RPMI8226 (cell line): ENCODE measurements at places on chromosomes 4 and X.
A peak's percentile ranks its signal among the peaks of the same experiment; 100 is the strongest.

- peak; percentile 47 for DNase-seq
These were observed 4.6 kb upstream of the KANTR start for GRCh38 chrX:53089224-53089842.

- no peak for DNase-seq
These were observed 155.2 kb upstream of the PPP1R2C start for GRCh38 chrX:42933187-42933586.

DNA sequence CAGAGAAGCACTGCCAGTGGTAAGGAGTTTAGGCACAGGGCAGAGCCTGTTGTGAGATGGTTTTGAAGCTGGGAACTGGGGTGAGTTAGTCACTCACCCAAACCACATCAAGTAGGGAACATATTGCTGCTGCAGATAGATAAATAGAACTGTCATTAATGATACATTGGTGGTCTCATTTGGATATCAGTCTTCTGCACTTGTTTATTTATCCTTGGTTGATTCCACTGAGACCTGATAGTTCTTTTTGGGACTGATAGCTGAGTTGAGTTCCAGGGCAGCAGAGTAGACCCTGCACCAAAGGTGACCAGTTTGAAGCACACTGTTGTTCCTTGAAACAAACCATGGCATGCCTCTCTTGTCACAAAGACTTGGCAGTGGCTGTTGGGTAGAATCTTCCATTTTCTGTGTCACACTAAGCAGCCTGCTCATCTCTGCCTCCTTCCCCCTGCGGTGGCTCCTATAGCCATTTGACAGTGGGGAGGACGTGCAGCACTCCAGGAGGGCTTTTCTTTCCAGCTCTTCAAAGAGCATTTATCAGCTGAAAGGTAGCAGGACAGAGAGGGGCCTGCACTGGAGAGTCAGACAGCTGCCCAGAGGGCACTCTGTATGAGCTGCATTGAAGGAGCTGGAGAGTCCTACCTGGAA, 59.7 kb upstream of the TMEM164 start:
- no peak for DNase-seq

DNA sequence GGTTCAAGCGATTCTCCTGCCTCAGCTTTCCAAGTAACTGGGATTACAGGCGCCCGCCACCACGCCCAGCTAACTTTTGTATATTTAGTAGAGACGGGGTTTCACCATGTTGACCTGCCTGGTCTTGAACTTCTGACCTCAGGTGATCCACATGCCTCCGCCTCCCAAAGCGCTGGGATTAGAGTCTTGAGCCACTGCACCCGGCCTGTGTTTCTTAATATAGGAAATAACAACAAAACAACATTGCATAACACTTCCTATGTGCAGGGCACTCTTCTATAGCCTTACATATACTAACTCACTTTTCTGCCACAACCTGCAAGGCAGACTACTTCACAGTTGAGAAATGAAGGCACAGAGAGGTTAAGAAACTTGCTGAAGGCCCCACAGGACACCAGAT, 12.8 kb upstream of the TMEM131L start:
- DNase-seq, result no peak

- no peak for DNase-seq
These were observed 42.0 kb upstream of the PRKG2 start for GRCh38 chr4:81257021-81257420.

DNA sequence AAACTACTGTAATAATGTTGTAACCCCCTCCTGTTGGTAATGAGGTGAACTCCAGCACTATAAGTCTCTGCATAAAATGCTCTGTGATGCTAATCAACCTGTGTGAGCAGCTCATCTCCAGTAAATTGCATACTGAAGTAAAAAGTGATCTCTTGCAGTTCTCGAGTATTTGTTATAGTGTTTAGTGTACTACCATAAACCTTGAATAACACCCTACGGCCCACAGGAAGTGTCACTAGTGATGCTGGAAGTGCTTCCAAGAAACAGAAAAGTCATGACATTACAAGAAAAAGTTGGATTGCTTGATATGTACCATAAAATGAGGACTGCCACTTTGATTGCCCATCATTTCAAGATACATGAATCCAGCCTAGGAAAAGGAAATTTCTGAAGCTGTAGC, 39.0 kb downstream of the IL15 start:
- no peak for DNase-seq

DNA sequence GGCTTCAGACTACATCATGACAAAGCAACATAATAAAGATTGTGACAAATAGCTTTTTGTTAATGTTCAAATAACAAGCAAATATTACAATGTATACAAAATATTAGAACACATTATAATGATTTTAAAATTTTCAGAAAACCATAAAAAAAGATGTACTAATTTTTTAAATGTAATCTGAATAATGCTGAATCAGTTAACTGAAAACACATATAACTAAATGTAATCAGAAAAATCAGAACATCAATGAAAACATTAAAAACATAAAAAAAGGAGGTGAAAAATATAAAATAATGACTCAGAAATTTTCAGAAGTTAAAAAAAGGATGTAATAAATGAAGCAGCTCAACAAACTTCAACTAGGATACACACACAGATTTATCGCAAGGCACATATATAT, 53.5 kb downstream of the ZNF721 start:
- DNase-seq, result no peak

GRCh38 chrX:12814420-12814819, 23.2 kb downstream of the PRPS2 start:
- peak; percentile 63 for DNase-seq

DNA sequence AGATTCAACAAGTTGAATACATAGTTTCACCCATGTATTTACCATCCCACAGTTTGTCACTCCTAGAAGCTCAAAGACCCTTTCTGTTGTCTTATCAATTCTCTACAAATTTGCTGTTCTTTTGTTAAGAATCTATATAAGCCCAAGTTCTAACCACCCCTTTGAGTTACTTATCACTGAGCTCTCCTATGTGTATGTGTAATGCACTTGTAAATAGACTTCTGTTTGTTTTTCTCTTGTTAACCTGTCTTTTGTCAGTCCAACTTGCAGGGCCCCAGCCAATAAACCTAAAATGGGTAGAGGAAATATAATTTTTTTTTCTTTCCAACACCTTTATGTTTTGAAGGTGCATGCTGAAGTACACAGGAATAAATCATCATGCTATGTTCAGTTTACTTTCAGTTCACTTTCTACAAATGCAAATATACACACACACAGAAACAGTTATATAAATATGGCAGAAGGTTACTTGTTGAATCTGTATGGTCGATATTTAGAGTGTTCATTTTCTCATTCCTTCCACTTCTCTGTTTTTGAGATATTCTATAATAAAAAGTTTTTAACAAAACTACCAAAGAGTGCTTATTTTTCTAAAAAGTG, 22.3 kb upstream of the CLOCK start:
- DNase-seq, result no peak

DNA sequence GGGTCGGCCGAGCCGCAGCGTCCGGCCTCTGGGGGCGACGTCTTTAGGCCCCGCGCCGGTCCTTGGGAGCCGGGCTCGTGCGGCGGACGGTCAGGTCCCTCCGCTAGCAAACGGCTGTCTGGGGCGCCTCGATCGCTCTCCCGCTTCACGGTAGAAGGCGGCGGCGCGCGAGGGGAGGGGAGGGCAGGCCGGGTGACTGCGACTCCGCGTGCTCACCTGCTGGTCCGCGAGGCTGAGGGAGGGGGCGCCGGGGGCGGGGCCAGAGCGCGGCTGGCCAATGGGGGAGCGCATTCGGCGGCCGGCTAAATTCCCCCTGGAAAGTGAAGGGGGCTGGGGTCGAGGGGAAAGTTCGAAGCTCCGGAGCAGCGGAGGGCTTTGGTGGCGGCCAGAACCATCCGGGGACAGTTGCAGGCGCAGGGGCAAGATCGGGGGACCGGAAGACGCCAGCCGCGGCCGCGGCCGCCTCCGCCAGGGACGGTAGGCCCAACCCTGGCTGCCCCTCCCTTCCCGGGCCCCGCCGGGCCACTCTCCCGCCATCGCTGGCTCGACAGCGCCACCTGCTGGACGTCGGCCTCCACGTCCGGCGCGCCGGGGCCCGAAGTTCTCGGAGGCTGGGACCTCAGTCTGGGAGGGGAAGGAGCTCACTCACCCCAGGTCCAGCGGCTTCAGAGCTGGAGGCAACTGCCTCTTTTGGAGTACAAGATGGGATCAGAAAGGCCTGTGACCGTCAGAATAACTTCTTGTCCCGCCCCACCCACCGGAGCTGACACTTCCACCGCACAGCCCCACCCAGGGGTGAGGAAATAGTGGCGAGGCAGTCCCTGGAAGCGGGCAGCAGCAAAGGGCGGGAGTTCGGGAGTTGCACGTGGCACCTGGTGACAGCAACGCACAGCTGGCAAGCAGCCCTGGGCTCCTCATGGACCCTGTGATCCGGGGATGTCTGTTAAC, 49.9 kb downstream of the ELF4 start:
- DNase-seq, result peak; percentile 86
